NCI-H2029 (cell line): ENCODE measurements at places on chromosomes 3 and 15.

- DNase-seq, result no peak
Observed at GRCh38 chr15:57272771-57273357, 103.4 kb upstream of the CGNL1 start.

DNA sequence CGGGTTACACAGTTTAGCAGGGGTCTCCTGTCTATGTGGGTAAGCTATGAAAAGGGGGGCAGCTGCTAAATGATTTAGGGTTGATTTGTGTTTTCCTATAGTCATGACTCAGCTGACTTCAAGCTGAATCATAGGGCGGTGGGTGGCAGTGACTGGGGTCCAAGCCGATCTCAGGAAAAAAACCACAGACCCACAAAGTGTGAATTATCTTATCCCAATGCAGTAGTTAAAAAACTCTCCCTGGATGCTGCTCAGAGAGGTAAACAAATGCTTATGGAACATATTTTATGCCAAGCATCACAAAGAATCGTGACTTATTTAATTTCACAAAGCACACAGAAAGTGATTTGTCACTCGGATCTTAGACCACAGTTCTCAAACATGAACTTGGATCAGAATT is 18.4 kb upstream of the TOPAZ1 start:
- DNase-seq, result no peak

GRCh38 chr15:61102281-61102680 is 126.8 kb downstream of the RORA start:
- no peak for DNase-seq

- DNase-seq, result no peak
Observed at GRCh38 chr3:28198974-28199373, 42.4 kb upstream of the CMC1 start.

- peak; percentile 10 for DNase-seq
Observed at GRCh38 chr3:147816752-147817151, 407.6 kb downstream of the ZIC1 start.

DNA sequence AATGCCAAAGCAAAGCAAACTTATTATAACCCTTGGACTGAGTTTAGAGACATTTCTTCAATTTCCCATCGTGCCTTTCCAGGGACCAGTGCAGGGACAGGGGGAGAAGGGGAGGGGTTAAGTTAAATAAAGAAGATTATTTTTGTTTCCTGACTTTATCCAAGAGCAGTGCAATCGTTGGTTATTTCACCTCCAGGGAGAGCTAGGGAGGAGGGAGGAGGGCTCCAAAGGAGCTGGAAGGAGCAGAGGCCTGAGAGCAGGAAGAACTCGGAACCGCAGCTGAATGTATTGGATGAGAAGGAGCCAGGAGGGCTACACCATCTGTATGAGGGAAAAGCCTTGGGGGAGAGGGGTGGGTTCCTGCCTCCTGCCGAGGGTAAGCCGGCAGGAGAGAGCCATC is 20.7 kb downstream of the HAPLN3 start:
- no peak for DNase-seq

DNA sequence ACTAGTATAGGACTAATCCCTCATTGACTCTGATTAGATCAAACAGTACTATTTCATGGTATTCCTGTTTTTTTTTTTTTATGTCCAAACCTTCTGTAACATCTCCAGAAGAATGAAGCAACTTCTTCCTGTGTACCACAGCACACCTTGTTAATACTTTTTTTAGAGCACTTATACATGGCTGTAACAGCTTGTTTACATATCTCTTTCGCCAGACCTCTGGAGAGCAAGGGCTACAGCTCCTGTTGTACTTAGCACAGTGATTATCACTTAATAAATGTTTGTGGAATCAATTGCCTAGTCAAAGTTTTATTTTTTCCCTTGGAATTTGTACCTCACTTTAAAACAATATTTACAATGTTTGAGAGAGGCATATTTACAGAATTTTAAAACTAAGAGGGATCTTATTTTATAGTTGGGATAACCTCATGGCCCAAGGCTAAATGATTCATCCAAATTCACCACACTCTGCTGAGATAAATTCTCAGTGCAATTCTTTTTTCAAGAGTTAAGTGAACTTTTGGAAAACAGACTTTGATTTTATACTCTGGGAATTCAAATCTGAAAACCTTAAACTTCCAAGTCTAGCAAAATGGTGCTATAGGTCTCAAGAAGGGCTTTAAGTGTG is 9.2 kb upstream of the GATM start:
- DNase-seq, result no peak

- DNase-seq, result no peak
Observed at GRCh38 chr3:53167418-53168174, 6.6 kb downstream of the PRKCD start.

GRCh38 chr3:16430717-16431630 is 82.5 kb downstream of the RFTN1 start:
- no peak for DNase-seq

DNA sequence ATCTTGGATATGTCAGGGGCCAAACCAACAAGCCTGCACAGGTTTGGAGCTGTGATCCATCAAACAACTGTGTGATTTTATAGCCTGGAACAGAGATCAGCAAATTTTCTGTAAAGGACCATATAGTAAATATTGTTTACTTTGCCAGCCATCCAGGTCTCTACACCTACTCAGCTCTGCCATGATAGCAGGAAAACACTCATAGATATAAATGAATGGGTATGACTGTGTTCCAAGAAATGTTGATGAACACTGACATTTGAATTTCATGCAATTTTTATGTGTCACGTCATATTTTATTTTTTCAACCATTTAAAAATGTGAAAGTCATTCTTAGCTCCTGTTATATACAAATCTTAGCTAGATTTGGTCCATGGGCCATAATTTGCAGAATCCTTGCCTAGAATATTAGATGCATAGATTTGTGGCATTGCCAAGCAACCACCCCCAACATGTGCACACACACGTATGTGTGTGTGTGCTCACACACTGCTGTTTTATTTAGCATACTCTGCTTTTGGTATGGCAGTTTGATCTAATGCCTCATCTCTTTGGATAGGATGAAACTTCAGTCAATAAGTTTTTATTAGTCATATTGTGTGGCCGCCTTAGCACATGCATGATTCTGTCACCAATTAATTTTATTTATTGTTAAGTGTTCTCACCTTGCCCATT is 6.4 kb downstream of the ATXN7 start:
- no peak for DNase-seq

DNA sequence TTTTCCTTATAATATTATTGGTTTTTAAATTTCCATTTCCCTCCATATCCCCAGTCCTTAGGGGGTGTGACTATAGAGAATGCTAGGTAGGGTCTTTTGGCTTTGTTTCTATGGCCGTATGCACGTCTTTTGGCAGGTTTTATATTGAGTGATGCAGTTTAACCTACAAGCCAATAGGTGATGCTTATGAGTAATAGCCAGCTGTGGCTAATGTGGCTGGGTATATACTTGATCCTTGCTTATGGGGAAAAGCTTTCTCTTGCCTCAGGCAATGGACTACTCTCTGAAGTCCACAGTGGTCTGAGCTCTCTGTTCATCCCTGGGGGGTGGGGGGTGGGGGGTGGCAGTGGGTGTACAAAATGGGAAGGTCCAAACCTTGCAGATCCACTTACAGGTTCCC is 223.9 kb downstream of the MFSD1 start:
- no peak for DNase-seq

GRCh38 chr3:156135921-156136638 is 15.7 kb downstream of the KCNAB1 start:
- DNase-seq, result no peak

GRCh38 chr3:187896646-187897045 is 151.4 kb upstream of the BCL6 start:
- no peak for DNase-seq

GRCh38 chr3:42667096-42667522 is 13.6 kb downstream of the ZBTB47 start:
- no peak for DNase-seq

DNA sequence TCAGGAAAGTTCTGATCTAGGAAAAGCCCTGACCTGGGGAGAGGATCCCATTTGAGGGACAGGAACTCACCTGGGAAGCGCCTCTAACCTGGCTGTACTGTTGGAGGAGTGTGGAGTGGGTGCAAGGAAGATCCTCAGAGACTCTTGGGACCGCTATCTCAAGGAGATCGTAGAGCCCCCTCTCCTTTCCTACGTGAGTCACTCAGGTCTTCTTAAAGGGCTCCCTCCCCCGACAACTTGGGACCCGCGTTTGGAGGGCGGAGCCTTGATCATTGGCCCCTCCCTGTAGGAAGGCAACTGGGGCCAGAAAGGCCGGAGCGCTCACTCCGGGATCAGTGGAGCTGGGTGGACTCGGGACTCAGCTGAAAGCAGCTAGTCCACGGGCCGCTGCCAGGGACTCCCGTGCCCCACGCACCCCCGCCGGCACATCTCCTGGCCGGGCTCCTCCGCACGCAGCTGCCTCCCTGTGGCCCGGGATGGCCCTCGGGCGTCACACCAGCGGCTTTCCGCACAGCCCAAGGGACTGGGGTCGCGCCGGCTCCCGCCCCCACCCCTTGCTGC is 520 bp downstream of the SLC26A6 start:
- DNase-seq, result no peak

- no peak for DNase-seq
Observed at GRCh38 chr15:71599418-71600151, 210.8 kb upstream of the NR2E3 start.

- no peak for DNase-seq
Observed at GRCh38 chr3:113534365-113534764, 2.0 kb downstream of the SIDT1 start.
